Right atrium auricular region (tissue), 2 donors: ENCODE measurements at places on chromosomes 11 and 22.

DNA sequence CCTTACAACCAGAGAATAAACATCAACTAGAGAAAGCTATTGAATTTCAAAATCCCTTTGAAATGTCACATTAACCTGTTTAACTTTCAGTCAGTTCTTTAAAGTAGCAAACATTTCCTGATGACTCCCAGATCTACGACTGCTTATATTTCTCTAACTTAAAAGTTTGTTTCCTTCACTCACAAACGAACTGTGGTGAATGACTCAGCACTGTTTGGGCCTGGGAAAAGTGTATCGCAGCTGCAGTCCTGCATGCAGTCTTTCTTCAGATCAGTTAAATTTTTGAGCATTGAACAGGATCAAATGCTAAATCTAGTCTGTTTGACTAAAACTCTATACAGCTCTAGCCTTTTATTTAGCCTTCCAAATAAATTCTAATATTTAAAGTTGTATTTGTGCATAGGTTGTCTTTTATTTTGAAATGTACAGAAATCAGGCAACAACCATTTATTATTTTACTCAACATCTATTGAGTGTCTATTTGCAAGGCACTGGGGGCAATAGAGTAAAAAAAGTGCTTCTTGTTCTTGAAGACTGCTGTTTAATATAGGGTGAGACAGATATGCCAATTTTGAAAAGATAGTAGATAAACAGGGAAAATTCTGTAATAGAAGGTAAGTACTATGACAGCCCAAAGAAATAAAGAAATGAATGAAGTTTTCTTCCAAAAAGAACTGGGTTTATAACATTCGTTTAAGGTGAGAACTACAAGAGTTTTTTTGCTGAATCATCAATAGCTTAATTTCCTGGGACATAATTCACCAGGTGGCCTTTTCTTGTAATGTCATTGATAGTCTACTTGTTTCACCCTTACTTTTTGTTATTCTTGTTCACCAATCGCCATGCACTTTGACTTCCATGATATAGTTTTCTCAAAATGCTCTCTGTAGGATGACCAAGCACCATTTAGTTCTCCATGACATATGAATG lies 235.4 kb downstream of the METTL15 start:
- no peak for DNase-seq

DNA sequence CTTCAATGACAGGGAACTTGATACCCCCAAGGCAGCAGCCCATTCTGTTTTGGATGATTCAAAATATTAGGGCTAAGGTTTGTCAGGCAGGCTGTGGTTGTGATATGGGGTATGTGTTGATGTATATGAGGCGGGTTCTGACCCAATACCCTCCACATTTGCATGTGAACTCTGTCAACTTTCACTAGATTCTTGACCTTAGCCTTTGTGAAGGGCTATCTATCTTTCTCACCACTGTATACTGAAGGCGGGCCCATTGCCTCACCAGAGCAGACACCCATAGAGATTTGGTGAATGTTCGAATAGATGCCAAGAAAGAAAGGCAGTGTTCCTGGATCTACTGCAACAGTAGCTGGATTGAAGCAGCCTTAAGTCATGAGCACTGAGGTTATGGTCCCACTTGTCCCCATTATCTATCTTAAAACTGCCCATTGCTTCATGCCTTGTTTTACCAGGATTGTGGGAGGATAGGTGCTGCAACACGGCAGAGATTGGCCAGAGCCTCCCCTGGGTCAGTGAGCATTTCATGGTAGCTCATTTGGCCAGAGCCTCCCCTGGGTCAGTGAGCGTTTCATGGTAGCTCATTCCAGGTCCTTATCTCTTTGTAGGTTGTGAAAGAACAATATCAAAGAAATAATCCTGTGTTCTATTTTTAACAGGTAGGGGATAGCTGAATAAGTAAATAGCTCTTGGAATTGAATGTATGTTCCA lies 399.6 kb downstream of the TMEM135 start:
- no peak for DNase-seq

DNA sequence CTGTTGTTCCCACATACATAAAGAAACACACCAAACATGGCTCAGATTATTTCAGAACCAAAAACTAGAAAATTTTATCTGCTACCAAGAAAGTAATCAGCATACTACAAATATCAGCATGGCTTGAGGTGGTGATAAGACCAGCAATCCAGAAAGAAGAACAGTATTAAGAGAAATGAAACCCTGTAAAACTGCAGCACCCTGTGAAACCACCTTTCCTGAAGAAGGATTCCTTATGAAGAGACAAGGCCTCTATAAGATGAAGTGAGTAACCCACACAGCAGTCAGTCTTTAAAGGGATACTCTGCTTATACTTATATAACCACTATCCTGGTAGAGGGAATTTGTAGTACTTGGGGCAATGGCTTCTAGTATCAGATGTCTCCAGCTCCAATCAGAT lies 49.9 kb downstream of the RSF1 start:
- DNase-seq = no peak

DNA sequence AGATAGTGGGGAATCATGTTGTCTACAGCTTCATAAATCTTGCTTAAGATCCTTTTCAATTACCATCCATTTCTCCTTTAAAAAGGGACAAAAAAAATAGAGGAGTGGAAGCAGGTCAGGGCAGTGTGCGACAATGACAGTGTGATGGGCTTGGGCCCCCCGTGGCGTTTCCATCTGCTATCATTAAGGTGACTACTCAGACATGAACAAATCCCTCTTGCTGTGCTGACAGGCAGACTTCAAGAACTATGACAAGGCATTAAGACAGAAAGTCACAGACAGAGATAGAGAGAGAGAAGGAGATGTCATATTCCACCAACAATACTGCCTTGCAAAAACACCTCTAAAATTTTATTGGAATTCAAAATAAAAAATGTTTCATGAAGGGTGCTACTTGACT lies 263.2 kb downstream of the DCDC1 start:
- no peak for DNase-seq

DNA sequence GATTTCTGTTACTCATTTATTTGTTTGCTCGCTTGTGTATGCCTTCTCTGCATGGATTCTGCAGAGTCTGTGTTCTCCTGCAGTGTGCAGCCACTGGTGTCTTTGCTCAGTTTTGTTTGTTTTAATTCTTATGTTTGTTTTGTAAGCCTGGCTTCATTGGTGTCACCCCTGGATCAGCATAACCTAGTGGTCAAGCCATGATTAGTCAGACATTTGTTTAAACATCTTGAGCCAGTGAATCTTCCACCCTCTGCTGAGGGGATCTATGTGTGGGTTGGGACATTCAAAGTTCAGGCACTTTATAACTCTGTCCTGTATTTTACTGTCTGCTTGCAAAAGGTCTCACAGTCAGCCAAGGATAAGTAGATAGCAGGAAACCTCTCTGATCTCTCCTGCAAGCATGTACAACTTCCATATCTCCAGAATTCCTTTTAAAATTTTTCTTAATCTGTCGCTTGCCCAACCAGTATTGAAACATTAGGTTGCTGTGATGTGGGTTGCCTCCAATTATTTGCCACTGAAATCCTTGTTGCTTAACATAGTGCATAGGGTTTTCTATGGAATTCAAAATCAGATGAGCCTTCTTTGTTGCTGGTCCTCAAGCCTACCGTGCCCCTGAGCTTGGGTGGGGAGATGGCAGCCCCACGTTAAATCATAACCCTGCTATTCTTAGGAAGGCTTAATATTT lies 86.8 kb downstream of the KCNQ1OT1 start:
- DNase-seq = no peak

- no peak for DNase-seq
Observed at GRCh38 chr11:110530900-110531741, 101.4 kb downstream of the FDX1 start.

DNA sequence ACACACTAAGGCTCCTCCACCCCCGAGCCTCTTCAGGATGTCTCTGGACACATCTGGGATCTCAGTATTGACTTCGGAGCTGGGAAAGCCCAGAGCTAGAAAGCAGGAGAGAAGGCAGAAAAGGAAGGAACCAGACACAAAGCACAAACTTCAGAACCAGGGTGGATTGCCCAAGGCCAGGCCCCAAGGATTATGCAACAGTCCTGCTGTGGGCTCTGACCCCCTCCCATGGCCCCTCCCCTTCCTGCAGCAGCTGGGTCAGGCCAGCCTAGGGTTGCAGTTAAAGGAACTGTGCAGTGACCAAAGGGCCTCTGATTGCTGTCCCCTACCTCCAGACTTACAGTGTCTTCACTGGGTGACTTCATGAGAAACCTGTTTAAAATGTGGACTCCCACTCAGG lies 5.3 kb downstream of the KCNE3 start:
- peak; percentile 91 for DNase-seq

GRCh38 chr11:65529475-65530156 lies 4.7 kb downstream of the SCYL1 start:
- no peak for DNase-seq

DNA sequence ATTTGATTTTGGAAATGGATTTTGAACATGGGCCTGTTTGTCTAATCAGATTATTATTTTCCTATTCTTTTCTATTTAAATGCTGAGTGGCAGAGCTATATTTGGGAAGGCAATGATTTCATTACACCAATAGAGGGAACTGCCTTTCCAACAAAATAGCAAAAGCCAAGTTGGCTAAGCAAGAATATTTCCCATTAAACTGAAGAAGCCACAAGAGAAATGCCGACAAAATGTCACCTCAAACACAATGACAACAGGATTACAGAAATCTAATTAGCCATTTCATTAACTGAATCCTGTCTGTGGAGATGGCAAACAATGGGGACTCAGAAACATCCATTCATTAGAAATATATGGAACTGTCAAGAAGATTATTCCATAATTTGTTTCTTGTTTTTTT lies 1593.1 kb upstream of the RAG2 start:
- DNase-seq = no peak

DNA sequence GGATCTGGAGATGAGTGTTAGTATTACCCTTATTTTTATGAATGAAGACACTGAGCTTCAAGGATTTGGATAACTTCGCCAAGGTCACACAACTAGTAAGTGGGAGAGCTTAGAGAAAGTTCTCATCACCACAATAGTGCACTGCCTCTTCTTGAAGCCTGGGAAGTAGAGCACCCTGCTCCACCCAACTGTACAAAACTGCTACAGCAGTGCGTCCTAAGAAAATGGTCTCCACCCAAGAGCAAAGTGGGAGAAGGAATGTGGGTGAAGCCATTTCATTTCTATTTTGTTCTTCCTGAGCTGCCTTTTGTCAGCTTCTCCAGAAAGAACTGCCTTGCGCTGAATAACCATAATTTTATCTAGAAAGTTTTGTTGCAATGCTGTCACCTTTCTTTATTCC lies 403.9 kb upstream of the FAT3 start:
- DNase-seq = no peak

DNA sequence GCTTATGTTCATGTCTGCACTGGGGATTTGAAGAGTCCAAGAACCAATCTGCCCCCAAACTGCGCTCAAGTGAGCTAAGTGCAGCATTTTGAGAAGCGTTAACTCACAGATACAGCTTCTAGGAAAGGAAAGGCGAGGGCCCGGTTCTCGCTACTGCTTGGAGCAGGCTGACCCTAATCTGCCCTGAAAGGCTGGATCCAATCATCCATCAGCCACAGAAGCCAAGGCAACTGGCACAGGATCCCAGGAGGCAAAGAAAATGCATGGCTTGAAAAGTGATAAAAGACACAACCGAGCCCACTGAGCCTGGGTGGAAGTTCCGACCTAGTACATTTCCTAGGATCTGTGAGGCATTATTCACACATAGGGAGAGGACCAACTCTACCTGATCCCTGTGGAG lies 174.8 kb downstream of the LARGE1 start:
- no peak for DNase-seq

- DNase-seq = no peak
Observed at GRCh38 chr11:27926486-27926885, 181.5 kb downstream of the KIF18A start.

- DNase-seq = no peak
Observed at GRCh38 chr11:42502151-42502550, 809.6 kb upstream of the API5 start.

DNA sequence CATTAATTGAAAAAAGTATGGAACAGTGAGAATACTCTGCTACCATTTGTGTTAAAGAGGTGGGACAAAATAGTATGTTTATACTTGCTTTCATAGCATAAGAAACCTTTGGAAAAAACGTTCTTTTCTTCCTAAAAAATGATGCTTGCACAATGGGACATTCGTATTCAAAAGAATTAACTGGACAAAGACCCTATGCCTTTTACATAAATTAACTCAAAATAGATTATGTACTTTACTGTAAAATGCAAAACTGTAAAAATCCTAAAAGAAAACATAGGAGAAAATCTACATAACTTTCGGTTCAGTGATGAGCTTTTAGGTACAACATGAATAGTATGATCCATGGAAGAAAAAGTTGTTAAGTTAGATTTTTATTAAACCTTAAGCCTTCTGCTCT lies 166.2 kb downstream of the NELL1 start:
- no peak for DNase-seq

DNA sequence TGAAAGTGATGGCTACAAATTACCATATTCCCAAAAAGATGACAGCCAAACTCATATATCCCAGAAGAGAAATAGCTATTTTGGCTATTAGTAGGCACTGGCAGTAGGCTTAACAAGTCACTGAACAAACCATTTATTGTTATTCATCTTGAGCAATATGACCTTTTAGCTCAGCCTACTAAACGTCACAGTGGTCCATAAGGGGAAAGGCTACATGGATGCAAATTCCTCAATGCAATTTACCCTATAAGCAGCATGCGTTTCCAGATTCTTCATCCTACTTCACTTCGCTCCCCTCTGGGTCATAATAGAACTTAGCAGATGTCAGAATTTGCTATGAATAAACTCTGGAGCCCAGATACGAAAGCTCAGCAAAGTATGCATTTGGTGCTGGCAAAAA lies 114.0 kb downstream of the SIK3 start:
- DNase-seq = no peak

GRCh38 chr22:21990445-21991303 lies 8.1 kb upstream of the TOP3B start:
- DNase-seq = no peak

DNA sequence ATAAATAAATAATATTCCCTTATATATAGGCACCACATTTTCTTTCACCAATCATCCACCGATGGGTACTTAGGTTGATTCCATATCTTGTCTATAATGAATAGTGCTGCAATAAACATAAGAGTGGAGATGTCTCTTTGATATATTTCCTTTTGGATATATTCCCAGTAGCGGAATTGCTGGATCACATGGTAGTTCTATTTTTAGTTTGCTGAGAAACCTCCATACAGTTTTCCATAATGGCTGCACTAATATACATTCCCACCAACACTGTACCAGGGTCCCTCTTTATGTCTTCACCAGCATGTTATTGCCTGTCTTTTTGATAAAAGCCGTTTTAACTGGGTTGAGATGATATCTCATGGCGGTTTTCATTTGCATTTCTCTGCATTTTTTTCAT lies 23.6 kb downstream of the PAMR1 start:
- DNase-seq = no peak

DNA sequence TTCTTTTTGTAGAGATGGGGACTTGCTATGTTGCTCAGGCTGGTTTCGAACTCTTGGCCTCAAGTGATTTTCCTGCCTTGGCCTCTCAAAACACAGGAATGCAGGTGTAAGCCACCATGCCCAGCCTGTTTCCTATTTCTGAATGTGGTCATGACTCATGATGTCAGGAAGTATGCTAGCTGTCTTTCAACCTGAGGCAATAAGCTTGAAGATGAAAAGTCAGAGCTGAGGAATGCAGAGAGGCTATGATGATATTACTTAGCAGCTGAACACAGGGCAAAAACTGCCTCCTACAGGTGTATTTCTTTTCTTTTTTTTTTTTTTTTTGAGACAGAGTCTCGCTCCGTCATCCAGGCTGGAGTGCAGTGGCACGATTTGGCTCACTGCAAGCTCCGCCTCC lies 9.0 kb upstream of the NUCB2 start:
- no peak for DNase-seq

- DNase-seq = no peak
Observed at GRCh38 chr11:111694851-111695250, 71.3 kb downstream of the PPP2R1B start.
